ENCODE measurements at places on chromosomes 7 and 10.

DNA sequence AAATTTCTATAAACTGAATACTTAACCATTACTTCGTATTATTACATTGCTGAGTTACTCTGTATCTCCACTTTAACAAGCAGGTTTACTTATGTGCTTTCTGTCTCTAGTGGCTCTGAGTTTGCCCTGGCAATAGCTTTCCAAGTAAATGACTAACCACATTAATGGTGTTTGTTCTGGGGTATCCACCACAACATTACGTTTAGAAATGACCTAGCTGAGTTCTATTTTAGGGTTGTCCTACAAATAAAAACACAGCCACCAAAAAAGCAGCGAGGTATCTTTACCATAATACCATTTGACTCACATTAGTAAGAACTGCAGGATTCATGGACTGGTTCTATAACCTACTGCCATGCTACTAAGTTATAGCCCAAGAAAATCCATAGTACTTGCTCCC, 83.1 kb downstream of the HIBADH start:
- DNase-seq: no peak

GRCh38 chr7:51025668-51026067, 243.0 kb upstream of the GRB10 start:
- DNase-seq: no peak

DNA sequence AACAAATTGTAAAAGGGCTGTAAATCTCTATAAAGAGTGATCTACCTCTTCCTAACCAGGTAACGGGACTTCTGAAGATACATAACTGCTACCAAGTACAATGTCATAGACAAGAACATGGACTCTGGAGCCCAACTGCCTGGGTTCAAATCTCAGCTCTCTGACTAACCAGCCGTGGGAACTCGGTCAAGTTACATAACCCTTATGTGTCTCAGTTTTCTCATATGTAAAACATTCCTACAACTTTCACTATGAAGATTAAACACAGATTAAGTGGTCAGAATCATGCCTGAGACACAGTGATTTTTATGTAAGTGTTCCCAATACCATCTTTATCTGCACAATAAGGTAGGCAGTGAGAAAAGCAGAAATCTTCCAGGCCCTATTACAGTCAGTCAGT, 52.6 kb downstream of the ITGB1 start:
- DNase-seq: no peak

DNA sequence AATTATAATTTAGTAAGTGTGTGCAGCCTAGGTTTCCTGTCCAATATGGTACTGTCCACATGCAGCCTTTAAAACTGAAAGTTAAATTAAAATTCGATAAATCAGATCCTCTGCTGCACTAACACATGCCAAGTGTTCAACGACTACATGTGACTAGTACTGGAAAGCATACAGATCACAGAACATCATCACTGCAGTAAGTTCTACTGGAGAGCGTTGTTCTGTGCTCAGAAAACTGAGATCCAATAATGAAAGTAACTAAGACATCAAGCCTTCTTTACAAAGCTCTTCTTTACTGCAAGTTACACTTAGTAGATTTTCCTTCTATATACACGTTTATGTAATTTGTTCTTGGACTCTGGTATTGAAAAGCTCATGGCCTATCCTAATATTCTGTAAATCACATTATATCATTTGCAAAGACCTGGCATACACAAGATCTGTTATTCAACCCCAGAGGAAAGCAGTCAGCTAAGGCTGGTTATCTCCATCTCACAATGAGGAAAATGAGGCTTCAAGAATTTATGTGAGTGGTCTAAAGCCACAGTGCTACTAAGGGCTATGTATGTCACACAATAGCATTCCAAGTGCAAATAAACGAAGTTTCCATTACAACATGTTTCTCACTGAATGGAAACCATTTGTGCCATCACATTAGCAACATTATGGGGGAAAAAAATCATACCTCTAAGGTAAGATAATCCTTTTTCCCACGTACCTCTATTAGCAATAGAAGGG, 77.6 kb downstream of the VPS41 start:
- no peak for DNase-seq

GRCh38 chr10:78231327-78231726, 197.7 kb downstream of the RPS24 start:
- DNase-seq: no peak

DNA sequence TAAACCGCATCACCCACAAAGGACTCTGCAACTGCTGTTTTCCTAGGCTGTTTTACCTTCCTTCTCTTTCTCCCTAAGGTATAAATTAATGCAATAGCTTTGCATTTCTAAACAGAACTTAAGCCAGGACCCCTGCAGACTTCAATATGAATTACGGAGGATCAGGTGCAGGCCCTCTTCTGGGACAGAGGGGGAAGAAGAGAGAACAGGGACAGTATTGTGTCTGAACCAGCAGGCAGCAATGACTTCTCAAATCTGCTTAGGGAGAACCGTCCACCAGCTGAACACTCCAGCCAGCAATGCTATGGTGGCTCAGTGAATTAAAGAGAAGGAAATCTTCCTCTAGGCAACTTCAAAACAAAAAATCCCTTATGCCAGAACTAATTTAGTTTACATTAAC, 35.7 kb downstream of the POLR3A start:
- no peak for DNase-seq

- no peak for DNase-seq
Observed at GRCh38 chr7:110564246-110564645, 526.7 kb upstream of the LRRN3 start.
